Brain (organoid and tissue), 16 donors: ENCODE measurements at places on chromosomes 1 and 21. TPM values are rescaled to one million over a fixed set of nuclear protein-coding genes. Genes with fewer than 3 reads are reported as not detected.

GRCh38 chr1:67717876-67718275 lies 32.9 kb downstream of the GADD45A start:
- DNase-seq: no peak

Gene MOV10
- polyA plus RNA-seq: 25.7 TPM

GRCh38 chr1:166489670-166490436 lies 323.1 kb upstream of the FAM78B start:
- no peak for DNase-seq

DNA sequence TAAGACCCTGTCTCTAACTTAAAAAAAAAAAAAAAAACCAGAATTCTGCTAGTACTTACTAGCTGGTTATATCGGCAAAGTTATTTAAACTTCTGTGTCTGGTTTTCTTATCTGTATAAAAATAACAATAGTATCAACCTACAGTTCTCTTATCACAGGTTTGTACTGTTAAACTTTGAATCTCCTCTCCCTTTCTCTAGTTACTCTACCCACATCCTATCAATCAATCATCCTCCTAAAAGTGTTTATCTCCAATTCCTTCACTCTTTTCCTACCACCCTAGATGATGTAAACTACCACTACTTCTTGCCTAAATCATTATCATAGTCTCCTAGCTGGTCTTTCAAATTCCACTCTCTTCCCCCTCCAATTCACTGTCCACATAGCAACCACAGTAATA lies 27.6 kb downstream of the USP33 start:
- DNase-seq: no peak

DNA sequence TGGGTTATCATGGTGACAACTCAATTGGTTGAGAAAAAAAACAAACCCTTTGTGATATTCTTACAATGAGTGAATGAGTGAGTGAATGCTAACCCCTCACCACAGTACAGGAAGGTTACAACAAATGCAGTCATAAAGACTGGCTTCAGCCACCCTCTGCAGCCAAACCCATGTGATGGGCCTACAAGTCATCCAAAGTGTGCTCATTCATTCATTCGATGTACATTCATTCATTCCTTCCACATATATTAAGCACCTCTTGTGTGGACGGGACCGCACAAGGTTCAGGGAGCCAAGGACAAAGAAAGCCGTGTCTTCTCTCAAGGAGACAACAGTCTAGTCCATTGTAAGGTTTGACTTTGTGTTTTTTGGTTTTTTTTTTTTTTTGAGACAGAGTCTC lies 49.4 kb downstream of the WDR4 start:
- no peak for DNase-seq

- no peak for DNase-seq
Observed at GRCh38 chr1:160540859-160541233, 17.8 kb upstream of the SLAMF6 start.

- no peak for DNase-seq
Observed at GRCh38 chr21:19141511-19141910, 737.9 kb upstream of the TMPRSS15 start.

DNA sequence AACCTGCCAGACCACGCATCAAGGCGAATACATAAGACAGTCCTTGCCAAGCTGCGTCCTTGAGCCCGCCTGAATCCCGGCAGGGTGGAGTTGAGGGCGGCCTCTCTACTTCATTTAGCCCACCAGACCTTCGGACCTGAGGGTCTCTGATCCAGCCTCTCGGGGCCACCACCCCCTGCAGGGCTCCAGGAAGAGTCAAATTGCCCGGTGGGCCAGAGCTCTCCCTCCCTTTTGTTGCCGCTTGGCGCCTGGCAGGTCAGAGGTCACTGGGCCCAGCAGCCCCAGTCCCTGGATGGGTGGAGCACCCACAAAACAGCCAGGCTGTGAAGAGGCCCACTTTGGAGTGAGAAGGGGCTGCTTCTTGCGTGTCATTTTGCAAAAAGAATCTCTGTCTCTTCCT lies 9.0 kb downstream of the GNG4 start:
- no peak for DNase-seq

DNA sequence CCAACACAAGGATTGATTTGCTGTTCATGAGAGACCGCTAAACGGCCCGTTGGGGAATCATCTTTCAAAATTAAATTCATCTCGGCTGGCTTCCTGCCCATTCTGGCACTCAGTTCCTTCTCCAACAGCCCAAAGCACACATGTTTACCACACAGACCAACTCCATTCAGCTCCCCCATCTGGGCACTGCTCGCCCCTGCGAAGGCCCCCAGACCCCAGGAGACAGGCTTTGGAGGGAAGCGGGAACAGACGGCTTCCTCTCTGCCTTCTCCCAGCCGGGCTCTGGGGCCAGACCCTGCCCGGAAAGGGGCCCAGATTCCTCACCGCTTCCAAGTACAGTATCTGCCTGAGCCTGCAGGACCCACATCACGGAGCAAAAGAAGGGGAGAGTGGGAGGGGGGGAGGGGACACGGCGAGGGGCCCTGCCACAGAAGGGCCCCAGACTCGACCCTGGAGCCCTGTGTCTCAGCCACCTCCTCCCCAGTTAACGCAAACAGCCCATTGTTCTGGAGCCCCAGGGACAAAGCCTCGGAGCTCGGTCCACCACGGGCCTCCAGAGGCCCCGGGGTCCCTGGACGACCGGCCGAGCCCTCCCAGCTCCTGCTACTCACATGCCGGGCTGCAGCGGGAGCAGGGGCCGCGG lies 660 bp downstream of the MEGF6 start:
- DNase-seq: peak; percentile 84

- DNase-seq: no peak
Observed at GRCh38 chr21:34670962-34671348, 2.2 kb downstream of the CLIC6 start.

DNA sequence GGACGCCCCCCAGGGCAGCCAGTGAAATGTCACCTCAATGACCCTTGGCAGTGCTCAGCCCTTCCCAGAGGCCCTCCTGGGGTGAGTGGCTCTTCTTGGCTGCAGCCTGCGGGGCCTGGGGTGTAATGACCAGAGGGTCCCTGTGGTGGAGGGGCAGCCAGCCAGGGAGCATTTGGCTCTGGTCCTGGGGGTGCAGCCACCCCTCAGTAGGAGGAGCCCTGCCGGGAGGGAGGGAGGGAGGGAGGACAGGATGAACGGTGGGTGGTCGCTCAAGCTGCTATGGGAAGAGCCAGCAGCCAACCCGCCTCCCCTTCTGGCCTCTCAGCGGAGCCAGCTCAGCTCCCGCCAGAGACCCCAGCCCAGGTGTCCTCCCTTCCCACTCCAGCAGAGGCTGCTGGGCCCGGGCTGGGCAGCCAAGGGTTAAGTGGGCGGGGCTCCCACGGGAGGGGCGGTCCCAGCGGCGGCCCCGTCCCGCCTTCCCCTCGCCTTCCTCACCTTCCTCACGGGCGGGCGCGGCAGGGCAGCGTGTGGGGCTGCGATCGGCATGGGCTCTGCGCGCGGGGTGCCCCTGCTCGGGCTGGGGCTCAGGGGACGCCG lies 9.0 kb upstream of the PLCH2 start:
- DNase-seq: peak; percentile 77

DNA sequence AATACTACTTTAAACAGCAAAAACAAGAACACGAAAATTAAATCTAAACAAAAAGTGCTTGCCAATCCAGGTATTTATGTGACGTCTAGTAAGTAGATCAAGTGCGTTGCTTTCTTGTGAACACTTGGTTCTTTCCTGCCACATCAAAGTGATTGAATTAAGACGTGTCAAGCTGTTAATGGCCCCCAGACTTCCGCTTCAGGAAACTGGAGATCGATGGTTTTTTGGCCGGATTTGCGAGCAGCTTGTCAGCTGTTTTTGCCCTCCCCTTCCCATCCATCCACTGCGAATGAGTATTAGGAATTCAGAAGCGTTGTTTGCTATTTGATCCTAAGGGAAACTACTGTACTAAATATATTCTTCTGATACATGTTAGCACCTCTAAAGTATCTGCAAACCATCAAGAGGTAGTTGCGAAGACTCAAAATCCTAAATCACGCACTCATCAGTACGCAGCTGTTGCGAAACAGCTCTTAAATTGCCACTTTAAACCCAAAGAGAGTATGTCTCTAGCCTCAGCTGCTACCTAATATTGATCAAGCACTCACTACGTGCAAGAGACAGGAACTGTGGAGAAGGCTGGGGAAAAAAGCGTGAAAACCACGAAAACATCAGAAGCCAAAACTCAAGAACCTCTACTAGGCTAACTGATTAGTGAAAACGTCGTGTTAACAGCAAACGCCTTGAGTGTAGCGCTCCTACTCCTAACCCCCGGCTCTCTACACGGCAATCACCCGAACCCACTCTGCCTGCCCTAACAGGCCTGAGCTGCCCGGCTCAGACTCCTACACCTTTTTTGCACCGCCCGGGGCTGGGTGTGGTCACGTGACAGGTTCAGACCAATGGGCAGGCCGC lies 473 bp upstream of the BRDT start:
- DNase-seq: no peak

Gene AMY2A
- not detected for polyA plus RNA-seq

Gene ZNF695
- 2.4 TPM for polyA plus RNA-seq

GRCh38 chr1:53110370-53111072 lies 31.9 kb downstream of the SLC1A7 start:
- DNase-seq: no peak

- DNase-seq: peak; percentile 27
Observed at GRCh38 chr1:188427642-188428041, 1598.9 kb downstream of the PLA2G4A start.

DNA sequence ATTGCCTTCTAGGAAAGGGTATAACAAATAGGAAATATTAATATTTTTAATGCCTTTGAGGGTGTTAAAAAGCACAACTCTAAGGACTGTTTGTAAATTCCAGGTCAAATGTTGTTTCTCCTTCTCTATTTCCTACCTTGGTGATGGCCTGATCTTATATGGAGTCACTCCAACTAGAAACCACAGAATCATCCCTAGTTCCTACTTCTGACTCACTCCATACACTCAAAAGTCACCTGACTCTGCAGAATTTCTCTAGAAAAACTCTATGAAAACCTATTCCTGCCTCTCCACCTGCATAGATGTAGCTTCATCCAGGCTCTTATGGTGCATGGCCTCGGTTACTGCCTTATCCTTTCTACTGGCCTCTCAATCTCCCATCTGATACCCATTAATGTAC lies 14.5 kb downstream of the RGS4 start:
- DNase-seq: no peak

Gene NUF2
- 11.3 TPM for polyA plus RNA-seq

Gene KANK4
- polyA plus RNA-seq: 1.7 TPM

- DNase-seq: peak; percentile 88
Observed at GRCh38 chr1:243748706-243749283, 101.2 kb downstream of the AKT3 start.

DNA sequence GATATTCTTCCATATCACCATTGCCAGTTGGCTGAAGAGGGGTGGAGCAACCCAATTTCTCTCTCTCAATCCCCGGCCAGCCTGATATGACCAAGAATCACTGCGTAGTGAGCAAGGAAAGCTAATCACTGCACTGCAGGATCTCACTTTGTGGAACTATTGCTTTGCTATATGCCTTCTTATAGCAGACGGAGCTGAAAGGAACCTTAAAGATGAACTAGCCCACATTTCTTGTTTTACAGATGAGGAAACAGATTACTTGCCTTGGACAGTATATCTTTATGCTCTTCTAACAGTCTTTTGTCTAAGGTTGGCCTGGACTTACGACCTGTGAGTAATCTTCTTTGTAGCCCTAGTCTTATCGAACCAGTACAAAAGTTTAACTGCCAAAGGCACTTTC lies 7.6 kb downstream of the APOBEC4 start:
- DNase-seq: no peak

Gene RGS1
- polyA plus RNA-seq: 2.5 TPM

- DNase-seq: no peak
Observed at GRCh38 chr1:44554706-44555105, 119.6 kb downstream of the TMEM53 start.

DNA sequence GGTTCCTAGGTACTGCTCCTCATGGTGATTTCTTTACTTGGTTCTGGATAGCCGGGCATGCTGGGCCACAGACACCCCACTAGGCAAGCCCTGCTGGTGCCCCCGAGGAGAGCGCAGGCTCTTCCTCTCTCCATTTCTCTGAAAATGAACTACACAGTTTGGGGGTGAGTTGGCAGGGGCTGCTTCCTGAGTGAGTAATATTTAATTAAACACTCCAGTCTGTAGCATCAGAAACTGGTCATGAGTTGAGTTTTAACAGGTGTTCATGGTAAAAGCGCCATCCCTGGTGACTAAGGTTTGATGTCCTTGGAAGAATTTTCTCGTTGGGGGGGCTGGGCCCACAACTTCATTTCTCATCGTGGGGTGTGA lies 1.7 kb downstream of the SPSB1 start:
- DNase-seq: no peak

DNA sequence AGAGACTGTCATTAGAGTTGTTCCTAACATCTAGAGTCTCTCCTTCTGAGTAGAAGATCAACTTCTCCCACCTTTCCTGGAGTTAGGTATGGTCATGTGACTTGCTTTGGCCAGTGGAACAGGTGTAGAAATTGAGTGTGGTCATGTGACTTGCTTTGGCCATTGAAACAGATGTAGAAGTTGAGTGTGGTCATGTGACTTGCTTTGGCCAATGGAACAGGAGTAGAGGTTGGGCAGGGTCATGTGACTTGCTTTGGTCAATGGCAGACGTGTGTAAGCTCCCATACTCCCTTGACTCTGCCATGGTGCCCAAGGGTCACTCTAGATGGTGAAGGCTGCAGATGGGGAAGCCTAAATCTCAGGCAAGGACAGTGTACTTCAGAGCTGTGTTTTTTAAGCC lies 306.0 kb downstream of the NPHP4 start:
- no peak for DNase-seq

DNA sequence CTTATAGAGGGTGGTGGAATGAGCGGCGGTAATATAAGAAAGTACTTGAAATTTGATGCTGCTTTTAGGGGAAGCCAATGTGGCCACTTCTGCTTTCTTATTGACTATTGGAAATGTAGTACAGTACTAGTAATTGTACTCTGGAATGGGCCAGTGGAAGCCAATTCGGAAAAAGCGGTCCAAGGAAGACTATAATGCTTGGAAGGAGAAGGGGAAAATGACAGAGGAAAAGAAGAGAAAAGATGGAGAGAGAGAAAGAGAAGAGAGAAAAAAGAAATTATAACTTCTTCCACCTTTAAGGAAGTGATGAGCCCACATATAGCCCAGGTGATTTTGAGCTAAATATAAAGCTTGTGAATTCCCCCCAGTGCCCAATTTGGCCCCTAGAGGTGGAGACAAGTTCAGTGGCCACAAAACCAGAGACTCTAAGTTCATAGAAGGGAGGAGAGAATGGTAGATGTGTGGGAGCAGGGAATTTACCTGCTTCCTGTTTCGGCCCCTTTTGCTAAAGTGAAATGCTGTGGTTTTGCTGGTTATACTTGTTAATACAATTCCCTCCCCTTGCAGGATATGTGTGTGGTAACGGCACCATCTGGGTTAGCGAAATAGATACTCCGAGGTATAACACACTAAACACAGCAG lies 35.7 kb upstream of the DUSP10 start:
- DNase-seq: no peak
